NCI-H524 (cell line): ENCODE measurements at places on chromosomes 6 and 20.

DNA sequence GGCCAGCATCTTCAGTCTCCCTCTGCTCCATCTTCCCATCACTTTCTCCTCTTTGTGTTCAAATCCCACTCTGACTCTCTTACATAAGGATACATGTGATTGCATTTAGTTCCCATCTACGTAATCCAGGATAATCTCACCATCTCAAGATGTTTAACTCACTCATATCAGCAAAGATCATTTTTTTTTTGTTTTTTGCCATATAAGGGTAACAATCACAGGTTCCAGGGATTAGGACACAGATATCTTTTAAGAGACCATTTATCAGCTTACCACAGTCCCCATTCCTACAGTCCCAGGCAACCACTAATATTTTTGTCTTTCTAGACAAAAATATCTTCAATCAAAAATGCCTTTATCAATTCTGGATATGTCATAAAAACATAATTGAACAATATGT is 3.2 kb upstream of the TREML2 start:
- DNase-seq = no peak

DNA sequence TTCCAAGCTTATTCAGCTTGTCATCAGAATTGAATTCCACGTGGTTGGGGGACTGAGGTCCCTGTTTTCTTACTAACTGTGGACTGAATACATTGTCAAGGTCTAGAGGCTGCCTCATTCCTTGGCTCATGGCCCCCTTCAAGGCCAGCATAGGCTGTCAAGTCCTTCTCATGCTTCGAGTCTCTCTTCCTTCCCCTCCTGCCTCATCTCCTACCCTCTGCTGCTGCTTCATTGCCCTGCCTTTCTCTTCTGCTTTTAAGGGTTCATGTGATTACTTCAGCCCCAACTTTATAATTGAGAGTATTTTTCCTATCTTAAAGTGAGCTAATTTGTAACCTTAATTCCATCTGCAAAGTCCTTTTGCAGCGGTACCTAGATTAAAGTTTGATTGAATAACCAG is 27.6 kb upstream of the ZNF831 start:
- no peak for DNase-seq

DNA sequence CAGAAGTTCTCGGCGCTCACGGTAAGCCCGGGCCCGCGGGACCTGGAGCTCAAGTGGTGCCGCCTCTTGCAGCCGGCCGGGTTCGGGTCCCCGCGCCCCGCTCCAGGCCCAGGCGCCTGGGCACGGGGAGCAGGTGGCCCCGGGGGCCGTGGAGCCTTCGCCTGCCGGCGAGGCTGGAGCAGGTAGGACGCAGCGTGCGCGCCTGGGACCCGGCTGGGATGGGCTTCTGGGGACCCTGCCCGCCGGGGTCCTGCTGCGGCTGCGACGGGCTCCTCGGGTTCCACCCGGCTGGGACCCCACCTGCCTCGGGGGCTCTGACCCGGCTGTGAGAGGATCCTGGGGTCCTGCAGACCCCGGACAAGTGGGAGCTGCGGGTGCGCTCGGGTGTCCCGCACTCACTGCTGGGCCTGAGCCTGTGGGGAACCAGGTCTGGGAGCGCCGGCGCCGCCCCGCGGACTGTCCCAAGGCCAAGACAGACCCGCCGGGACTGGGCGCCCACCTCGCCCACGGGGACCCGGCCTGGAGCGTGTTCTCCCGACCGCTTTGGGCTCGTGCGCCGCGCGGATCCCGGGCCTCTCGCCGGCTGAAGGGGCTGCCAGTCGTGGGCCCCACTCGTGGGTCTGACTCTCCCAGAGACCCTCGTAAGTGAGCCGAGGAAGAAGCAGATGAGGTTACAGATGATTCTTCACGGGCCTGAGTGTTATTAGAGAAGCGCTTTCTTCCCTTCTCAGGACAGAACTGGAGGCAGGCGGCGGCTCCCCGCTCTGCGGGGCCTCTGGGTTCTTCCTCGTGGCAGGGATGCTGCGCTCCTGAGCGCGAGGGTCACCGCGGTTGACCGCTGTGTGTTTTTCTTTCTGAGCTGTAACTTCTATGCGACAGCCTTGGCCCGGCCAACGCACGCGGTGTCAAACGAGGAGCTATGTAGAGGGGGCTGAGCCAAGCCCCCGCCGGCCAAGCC is 729 bp downstream of the SMOC2 start:
- no peak for DNase-seq

GRCh38 chr6:35018182-35018519 is 123.0 kb downstream of the TCP11 start:
- no peak for DNase-seq

GRCh38 chr6:37222992-37223391 is 34.6 kb upstream of the TBC1D22B start:
- no peak for DNase-seq

DNA sequence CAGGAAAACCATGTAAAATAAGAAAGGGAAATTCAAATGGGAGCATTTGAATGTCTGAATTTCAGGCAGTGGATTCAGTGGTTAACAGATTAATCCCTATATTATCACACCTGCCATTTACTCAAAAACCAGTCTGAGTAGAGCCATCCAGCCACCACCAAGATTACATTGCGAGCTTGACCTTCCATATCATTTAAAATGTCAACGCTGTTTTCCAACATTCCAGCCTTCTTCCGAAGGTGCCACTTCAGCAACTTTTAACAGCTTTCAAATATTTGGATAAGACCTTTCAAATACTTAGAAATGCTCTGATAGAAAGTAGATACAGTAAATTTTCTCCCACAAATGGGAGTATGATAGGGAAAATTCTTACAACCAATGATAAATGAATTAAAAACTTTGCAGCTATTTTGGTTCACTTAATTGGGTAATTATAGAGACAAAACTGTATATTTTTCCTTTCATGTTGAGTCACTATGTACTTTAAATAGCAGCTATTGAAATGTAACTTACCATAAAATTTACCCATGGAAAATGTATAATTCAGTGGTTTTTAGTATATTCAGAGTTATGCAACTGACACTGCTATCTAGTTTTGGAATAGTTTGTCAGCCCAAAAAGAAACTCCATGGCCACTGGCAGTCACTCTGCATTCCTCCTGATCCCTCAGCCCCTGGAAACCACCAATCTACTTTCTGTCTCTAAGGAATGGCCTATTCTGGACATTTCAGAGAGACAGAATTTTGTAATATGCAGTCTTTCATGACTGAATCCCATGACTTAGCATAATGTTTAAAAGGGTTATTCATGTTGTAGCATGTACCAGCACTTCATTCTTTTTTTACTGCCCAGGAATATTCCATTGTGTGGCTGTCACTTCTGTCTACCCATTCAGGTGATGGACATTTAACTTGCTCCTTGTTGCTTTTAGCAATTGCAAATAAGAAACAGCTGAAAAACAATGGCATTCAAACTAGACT is 21.5 kb downstream of the EZR start:
- DNase-seq = no peak

GRCh38 chr6:146546443-146547043 is 2.9 kb downstream of the RAB32 start:
- DNase-seq = no peak

GRCh38 chr6:13924949-13925881 is at the start of gene RNF182:
Gene RNF182 (plus strand): TSS chr6:13924952. CDS start chr6:13977120, 52,168 bp downstream.
- no peak for DNase-seq

- no peak for DNase-seq
Observed at GRCh38 chr6:33213166-33213988, 5.1 kb downstream of the RING1 start.

DNA sequence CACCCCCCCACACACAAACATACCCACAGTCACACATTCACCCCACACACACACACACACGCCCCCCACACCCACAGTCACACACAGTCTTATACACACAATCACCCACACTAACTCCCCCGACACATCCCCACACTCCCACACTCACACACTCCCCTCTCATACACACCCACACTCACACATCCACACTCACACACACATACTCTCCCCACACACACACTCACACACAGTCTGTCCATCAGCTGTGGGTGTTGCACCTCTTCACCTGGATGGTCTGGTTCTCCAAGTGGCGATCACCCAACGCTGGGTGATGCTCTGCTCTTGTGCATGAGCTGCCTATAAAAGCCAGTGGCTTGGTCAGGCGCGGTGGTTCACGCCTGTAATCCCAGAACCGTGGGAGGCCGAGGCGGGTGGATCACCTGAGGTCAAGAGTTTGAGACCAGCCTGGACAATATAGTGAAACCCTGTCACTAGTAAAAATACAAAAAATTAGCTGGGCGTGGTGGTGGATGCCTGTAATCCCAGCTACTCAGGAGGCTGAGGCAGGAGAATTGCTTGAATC is 158.9 kb downstream of the SMOC2 start:
- no peak for DNase-seq

- no peak for DNase-seq
Observed at GRCh38 chr6:42714098-42714761, 8.2 kb downstream of the PRPH2 start.

DNA sequence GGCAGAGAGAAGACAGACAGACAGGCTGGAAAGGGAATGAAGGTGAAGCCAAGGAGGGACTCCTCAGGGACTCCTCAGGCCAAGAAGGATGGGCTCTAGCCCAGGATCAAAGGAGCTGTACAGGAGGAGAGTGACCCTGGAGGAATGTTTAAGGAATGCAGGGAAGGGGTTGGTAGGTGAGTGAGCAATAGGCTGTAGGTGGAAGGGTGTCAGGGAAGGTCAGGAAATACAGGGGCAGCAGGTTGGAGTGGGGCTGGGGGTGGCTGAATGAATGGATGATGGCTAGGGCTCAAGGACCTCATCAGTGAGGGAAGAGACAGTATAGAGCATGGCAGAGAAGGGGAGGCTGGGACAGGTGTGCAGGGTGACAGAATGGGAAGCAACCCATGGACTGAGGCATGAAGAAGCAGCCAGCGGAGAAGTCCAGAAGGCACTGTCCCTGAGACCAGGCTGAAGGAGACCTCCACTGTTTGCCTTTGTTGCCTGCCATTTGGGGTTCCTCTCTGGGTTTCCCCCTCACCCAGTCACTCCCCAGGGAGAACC is 13.2 kb downstream of the SYNGAP1 start:
- DNase-seq = no peak

GRCh38 chr6:131947986-131948661 is 3.0 kb downstream of the CCN2 start:
- no peak for DNase-seq

GRCh38 chr6:22025468-22026163 is 271.2 kb downstream of the PRL start:
- no peak for DNase-seq

DNA sequence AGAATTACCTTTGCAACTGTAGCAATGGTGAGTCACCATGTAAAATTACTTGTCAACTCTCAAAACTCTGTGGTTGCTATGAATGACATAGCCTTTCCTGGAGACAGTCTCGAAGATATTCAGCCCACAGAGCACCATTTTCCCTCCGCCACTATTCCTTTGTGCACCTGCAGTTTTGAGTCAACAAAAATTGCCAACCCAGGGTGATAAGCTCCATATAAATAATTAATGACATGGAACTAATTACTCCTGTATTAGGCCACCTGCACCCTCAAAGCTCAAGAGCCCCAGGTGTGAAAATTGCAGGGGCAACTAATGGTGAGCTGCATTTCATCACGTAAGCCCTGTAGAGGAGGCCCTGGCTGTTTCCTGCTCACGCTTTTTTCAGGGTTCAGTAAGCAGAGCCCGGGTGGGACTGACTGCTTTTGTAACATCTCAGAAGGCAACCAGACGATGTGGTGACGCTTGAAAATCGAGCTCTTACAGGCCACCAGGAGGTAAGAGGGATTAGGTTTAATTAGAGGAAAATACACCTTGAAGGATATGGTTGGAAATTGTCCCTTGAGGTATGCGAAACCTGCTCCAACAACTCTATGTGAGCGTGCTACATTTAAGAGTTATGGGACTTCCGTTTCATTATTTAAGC is 70.8 kb downstream of the BMP2 start:
- no peak for DNase-seq

- peak; percentile 99 for DNase-seq
Observed at GRCh38 chr20:54624706-54625390, 149.5 kb downstream of the DOK5 start.

DNA sequence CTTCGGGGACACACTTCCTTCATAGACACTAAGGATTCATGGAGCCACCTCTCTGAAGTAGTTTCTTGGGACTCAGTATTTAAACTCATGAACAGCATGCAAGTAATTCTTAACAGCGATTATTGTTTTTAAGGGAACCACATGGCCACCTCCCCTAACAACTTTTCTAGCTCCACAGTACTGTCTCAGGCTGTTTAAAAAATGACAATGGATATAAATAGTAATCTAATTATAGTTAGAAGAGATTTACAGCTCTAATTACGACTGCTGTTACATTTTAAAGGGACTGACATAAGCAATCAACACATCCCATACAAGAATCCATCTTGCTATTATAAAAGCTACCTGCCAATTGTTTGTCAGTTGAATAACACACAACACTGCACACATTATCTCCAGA is 72.1 kb upstream of the HDGFL1 start:
- no peak for DNase-seq

- no peak for DNase-seq
Observed at GRCh38 chr6:16092990-16093389, 35.9 kb upstream of the MYLIP start.

DNA sequence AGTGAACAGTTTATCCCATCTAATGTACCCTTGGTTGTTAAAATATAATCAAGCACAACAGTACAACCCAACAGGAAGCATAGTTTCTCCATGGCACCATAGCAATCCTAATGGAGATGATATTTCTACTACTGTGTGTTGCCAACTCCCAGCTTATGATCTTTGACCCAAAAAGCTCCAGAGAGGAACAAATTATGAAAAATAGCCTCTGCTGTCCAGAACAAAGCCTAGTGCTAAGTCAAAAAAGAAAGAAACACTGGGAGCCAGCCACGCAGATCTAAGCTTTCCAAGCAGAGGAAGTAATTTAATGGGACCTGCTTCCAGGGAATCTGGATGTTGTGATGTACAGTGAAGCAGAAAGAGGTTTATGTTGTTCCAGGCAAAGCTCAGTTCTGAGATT is 52.2 kb upstream of the TASP1 start:
- DNase-seq = no peak

- DNase-seq = no peak
Observed at GRCh38 chr6:159577564-159577963, 115.5 kb downstream of the SOD2 start.

DNA sequence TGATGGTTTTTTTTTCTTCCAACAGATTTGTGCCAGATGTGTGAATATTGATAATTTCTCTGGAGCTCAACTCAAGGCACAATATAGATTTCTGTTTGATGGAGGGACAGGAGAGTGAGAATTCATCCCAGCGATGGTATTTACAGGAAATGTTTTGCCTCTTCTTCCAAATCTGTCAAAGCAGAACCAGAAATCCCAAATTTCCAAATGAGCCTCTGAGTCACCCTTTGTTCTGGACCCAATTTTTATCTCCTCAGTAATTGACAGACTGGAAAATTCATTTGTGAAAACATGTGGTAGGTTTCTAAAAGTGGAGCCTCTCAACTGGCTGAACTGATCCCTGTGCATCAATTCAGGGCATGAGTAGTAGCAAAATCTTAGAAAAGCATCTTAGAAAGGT is 223.2 kb upstream of the TSHZ2 start:
- DNase-seq = no peak

GRCh38 chr6:34248198-34248726 is 544 bp downstream of the SMIM29 start:
- no peak for DNase-seq

- no peak for DNase-seq
Observed at GRCh38 chr20:58201616-58202015, 26.8 kb downstream of the ANKRD60 start.
